ENCODE measurements at places on chromosomes 1 and 21. TPM values are rescaled to one million over a fixed set of nuclear protein-coding genes. Genes with fewer than 3 reads are reported as not detected.

The GPR157 gene
- total RNA-seq: 4.7 TPM

The PRSS38 gene
- not detected for total RNA-seq

The TMEM125 gene
- total RNA-seq: not detected

The DNASE2B gene
- not detected for total RNA-seq

The EXO1 gene
- 65.3 TPM for total RNA-seq

DNA sequence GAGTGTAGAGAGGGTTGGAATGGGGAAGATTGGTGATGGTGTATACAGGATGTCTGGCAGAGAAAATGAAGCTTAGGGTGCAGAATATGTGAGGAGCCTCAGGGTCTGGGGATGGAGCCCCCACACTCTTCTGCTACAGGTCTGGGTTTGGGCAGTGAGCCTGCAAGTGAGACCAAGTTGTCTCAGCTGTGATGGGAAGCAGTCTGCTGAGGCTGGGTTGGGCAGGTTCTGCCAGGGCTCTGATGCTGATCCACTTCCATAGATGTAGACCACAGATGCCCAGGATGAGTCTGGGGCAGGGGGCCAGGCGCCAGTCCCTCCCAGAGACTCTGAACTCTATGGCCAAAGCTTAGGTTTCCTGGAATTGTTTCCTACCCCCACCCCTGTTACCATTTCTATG is 516.9 kb downstream of the PTPRU start:
- no peak for DNase-seq
- peaks cover 2% of the 10 kb centered on the region for H3K27me3 ChIP-seq
- H3K4me1 ChIP-seq: no peaks in the 10 kb centered on the region

- H3K27me3 ChIP-seq: no peaks in the 10 kb centered on the region
- H3K4me1 ChIP-seq: no peaks in the 10 kb centered on the region
- H3K4me3 ChIP-seq: no peak overlapping the region
Measured at GRCh38 chr1:86018283-86018923, 138.2 kb downstream of the COL24A1 start.

DNA sequence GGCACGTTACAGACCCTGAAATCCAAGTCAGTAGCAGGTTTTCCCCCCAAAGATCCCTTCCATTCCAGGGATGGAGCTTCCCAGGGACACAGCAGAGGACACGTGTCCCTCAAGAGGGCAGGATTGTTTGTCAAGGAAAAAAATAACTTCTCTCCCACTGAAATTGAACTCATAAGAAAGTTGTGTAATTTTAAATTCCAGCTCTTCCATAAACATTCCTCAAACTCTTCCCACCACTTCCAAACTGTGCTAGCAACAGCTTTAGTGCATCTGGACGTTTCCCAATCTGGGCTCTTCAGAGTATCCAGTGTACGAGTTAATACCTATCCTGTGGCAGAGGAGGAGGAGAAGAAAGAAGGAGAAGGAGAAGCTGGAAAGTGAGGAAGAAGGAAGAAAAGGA is 79.6 kb downstream of the PSMG1 start:
- H3K27ac ChIP-seq: no peak overlapping the region
- no peaks in the 10 kb centered on the region for H3K4me1 ChIP-seq
- DNase-seq: no peak
- no peak overlapping the region for H3K4me3 ChIP-seq
- H3K27me3 ChIP-seq: no peaks in the 10 kb centered on the region

GRCh38 chr1:165215676-165216075 is 140.8 kb downstream of the LMX1A start:
- H3K36me3 ChIP-seq: no peaks in the 10 kb centered on the region
- H3K4me1 ChIP-seq: no peaks in the 10 kb centered on the region
- no peak overlapping the region for H3K4me3 ChIP-seq
- H3K27me3 ChIP-seq: peaks cover 3% of the 10 kb centered on the region

GRCh38 chr1:184555665-184556641 is 169.1 kb downstream of the C1orf21 start:
- H3K27me3 ChIP-seq: peaks cover 5% of the 10 kb centered on the region
- H3K27ac ChIP-seq: no peak overlapping the region
- no peak for DNase-seq
- H3K36me3 ChIP-seq: no peaks in the 10 kb centered on the region
- no peaks in the 10 kb centered on the region for H3K4me1 ChIP-seq

- no peak for DNase-seq
- no peaks in the 10 kb centered on the region for H3K36me3 ChIP-seq
- H3K27me3 ChIP-seq: no peaks in the 10 kb centered on the region
- H3K4me3 ChIP-seq: no peak overlapping the region
- no peaks in the 10 kb centered on the region for H3K4me1 ChIP-seq
Measured at GRCh38 chr1:232776526-232777106, 28.6 kb upstream of the MAP10 start.

DNA sequence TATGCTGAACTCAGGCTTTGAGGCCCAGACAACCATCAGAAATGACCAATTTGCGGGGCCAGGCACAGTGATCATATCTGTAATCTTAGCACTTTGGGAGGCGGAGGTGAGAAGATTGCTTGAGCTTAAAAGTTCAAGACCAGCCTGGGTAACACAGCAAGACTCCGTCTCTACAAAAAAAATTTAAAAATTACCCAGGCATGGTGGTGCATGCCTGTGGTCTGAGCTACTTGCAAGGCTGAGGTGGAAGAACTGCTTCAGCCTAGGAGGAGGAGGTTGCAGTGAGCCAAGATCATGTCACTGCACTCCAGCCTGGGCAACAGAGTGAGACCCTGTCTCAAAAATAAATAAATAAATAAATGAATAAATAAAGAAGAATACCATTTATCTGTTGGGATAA is 156.5 kb downstream of the EIF4G3 start:
- H3K4me1 ChIP-seq: peaks cover 20% of the 10 kb centered on the region
- no peak overlapping the region for H3K4me3 ChIP-seq
- no peak for DNase-seq
- no peak overlapping the region for H3K27ac ChIP-seq
- no peaks in the 10 kb centered on the region for H3K27me3 ChIP-seq

GRCh38 chr1:46466477-46467182 is 23.0 kb upstream of the DMBX1 start:
- no peak overlapping the region for H3K27ac ChIP-seq
- peak overlapping the region; percentile 68 for H3K4me3 ChIP-seq
- H3K36me3 ChIP-seq: peaks cover 1% of the 10 kb centered on the region
- H3K4me1 ChIP-seq: peaks cover 9% of the 10 kb centered on the region

GRCh38 chr1:55888685-55889317 is 673.6 kb upstream of the USP24 start:
- H3K4me1 ChIP-seq: no peaks in the 10 kb centered on the region
- H3K36me3 ChIP-seq: peaks cover 2% of the 10 kb centered on the region
- no peak for DNase-seq
- no peak overlapping the region for H3K4me3 ChIP-seq

DNA sequence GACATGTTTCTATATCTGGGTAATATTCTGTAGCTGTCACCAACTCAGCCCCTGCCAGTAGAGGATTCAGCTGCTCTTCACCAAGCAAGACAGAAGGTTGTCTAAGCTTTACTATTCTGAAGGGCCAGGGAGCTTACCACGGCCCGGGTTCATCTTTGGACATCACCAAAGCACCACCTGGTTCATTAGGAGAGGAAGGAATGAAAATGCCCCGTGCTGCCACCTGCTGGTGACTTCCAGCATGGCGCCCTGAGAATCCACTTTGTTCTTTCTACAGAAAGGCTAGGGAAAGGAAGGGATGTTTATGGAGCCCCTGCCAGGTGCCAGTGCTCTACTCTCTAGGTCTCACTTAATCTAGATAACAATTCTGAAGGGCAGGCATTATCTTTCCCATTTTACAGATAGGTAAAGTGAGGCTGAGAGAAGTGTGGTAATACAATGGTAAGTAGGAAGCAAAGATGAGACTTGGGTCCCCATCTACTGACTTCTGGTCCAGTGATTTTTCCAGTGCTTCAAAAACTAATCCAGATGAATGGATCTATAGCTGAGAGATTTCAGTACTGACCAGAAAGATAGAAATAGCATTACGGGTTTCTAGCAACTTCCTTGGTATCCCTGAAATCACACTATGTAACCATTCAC is 79.5 kb downstream of the BEND5 start:
- H3K27me3 ChIP-seq: peaks cover 17% of the 10 kb centered on the region
- H3K4me1 ChIP-seq: no peaks in the 10 kb centered on the region
- no peak overlapping the region for H3K27ac ChIP-seq
- no peaks in the 10 kb centered on the region for H3K36me3 ChIP-seq

GRCh38 chr1:169574336-169574735 is 11.9 kb downstream of the F5 start:
- H3K27me3 ChIP-seq: no peaks in the 10 kb centered on the region
- DNase-seq: no peak
- no peak overlapping the region for H3K27ac ChIP-seq
- no peak overlapping the region for H3K4me3 ChIP-seq
- peaks cover 2% of the 10 kb centered on the region for H3K4me1 ChIP-seq

DNA sequence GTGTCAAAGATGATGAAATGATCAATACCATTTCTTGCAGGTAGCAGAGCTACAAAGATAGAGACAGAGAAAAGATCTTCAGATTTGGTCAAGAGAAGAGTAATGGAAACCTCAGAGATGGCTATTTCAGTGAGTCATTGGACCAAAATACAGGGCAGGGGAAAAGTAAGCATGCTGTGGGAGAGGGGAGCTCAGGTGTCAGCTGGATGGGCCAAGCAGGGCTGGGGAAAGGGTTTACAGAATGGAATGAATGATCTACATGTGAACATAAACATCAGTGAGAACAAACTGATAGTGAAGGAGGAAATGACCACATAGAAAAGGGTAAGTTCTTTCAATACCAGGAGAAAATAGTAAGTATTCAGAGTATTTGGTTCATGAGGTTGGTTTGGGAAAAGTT is 61.4 kb upstream of the CNN3 start:
- H3K4me1 ChIP-seq: no peaks in the 10 kb centered on the region
- no peak for DNase-seq
- no peak overlapping the region for H3K4me3 ChIP-seq
- H3K36me3 ChIP-seq: no peaks in the 10 kb centered on the region

DNA sequence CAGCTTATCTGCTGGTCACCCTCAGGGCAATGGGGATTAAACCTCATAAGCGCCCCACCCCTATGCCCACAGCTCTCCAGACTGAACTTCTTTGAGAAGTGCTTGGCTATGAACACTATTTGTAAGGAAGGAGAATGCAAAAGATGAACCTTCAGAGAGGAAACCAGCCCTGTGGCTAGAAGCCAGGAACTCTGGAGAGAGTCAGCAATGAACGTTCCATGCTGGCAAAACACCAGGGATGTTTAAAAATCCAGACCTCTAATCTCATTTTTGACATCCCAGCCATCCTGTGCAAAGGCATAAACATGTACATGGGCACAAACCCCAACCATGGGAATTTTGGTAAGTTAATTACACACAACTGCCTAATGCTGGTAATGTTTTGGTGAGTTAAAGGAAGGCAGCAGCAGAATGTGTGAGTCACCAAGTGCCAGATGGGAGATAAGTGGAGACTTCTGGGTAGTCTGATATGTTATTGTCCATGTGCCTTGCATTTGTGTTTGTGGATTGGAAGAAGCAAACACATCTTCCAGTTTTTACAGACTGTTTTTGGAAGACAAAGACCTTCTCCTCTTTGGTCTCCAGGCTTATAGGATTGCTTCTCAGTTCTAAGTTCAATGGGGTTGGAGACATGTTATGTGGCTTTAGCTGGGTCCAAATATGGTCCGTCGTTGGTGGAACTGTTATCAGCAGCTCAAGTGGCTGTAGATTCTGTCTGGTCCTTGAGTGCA is 174.1 kb upstream of the ETV3 start:
- no peak overlapping the region for H3K4me3 ChIP-seq
- H3K4me1 ChIP-seq: no peaks in the 10 kb centered on the region
- H3K36me3 ChIP-seq: no peaks in the 10 kb centered on the region
- DNase-seq: no peak
- H3K27me3 ChIP-seq: peaks cover 16% of the 10 kb centered on the region

- no peaks in the 10 kb centered on the region for H3K36me3 ChIP-seq
- H3K27me3 ChIP-seq: peaks cover 13% of the 10 kb centered on the region
- DNase-seq: no peak
- no peak overlapping the region for H3K27ac ChIP-seq
- no peaks in the 10 kb centered on the region for H3K4me1 ChIP-seq
Measured at GRCh38 chr1:115426231-115426771, 88.3 kb upstream of the NGF start.

DNA sequence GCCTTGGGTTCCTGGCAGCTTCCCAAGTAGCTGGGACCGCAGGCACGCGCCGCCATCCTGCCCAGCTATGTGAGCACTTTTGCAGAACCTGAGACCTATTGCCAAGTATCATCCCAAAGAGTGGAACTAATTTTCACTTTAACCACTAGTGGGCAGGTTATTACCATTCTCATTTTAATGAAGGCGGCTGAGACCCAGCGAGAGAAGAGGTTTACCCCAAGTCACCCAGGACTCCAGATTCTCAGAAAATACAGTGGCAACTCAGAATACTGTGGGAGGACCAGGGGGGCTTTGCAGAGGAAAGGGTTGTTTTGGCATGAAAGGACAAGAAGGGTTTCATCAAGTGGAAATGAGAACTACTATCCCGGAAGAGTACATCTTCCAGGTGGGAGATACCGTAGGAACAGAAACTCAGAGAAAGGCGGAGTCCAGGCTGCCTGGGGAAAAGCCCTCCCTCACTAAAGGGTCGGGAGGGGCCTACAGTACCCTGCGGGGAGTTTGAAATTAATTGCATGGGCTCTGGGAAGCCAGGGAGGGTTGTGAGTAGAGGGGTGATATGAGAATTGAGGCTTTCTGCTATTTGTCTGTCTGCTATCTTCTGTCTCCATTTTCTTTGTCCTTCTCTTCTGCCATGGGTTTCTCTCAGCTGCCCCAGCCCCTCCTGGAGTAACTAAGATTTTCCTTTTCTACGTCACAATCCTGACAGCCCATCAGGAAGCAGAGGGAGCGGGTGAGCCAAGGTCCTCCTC is 7.2 kb upstream of the SEMA4A start:
- H3K27me3 ChIP-seq: no peaks in the 10 kb centered on the region
- peak overlapping the region; percentile 90 for H3K27ac ChIP-seq
- no peaks in the 10 kb centered on the region for H3K36me3 ChIP-seq
- H3K4me1 ChIP-seq: peaks cover 52% of the 10 kb centered on the region
- H3K4me3 ChIP-seq: peak overlapping the region; percentile 58
